ENCODE measurements at places on chromosomes 2 and 18. TPM values are rescaled to one million over a fixed set of nuclear protein-coding genes. Genes with fewer than 3 reads are reported as not detected.

RAX gene
- not detected for total RNA-seq

SGPP2 gene
- not detected for total RNA-seq

CFC1 gene
- not detected for total RNA-seq

FOXD4L1 gene
- under 0.01 TPM for total RNA-seq

PLEKHA3 gene
- 7.1 TPM for total RNA-seq

NPPC gene
- not detected for total RNA-seq

- no peak for DNase-seq
Measured at GRCh38 chr2:147165697-147166382, 679.0 kb upstream of the ACVR2A start.

DNA sequence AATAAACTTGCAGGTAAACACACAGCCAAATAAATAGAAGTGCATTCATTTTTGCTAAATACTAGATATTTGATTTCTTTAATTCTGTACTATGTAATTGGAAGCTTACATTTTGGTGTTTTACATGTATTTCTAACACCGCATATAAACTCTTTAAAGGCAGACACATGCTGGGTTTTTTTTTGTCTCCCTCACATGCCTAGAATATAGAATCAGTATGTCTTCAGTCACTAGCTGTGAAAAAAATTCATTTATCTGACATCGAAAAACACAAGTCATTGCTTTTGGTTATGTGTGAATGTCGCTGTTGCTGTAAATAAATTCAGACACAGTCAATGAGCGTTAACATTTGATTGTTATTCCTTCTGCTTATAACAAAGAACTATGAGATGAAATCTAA, 1101.0 kb downstream of the DPP10 start:
- no peak for DNase-seq

All from osteoblast (primary cell).